Stimulated activated CD4-positive, alpha-beta T cell treated with anti-CD3 and anti-CD28 coated beads, TNF-alpha, amount 100 ng/mL, for 1 hour (primary cell): ENCODE measurements at places on chromosomes 11 and 22.

GRCh38 chr11:742571-743201 lies 4.6 kb upstream of the TALDO1 start:
- no peak for DNase-seq

DNA sequence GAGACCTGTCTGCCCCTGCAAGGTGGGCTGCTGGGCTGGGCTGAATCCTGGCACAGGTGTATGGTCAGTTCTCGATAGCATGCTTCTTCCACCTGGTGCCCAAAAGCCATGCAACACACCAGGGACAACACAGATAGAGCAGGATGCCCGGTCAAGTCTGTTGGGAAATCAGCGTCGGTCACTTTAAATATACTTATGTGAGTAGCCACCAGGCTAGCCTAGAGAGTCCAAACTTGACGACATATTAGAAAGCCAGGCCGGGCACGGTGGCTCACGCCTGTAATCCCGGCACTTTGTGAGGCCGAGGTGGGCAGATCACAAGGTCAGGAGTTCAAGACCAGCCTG lies 8.9 kb downstream of the C1QTNF6 start:
- DNase-seq = no peak

GRCh38 chr11:11239959-11240358 lies 113.1 kb downstream of the CSNK2A3 start:
- no peak for DNase-seq

GRCh38 chr11:13140873-13141655 lies 131.9 kb downstream of the RASSF10 start:
- DNase-seq = no peak

DNA sequence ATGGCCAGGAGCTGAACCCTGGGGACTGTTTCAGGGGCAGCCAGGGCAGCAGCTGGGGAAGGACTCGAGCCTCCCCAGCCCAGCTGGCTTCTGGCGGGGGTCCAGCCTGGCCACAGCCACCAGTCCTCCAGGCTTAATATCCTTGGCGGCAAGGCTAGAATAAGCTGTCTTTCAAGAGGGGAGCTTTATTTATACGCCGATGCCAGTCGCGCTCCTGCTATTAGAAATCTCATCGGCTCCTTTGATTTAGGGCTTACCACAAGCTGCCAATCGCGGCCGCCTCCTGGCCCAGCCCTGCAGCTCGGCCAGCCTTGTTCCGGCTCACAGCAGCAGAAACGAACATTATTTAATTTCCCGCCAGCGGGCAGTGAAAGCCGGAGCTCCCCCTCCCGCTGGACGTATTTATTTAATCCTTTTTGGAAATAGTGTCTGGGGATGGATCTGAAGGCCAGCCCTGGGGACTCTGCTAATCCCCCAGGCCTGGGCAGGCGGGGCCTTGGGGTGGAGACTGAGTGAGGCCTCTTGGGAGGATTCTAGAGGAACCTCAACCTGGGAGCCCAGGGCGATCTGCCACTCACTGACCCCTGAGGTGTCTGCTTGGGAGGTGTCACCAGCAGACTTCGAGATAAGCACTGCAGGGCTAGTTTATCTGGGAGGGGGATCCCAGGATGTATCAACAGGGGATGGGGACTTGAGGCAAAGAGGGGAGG lies 363.1 kb downstream of the MN1 start:
- no peak for DNase-seq

DNA sequence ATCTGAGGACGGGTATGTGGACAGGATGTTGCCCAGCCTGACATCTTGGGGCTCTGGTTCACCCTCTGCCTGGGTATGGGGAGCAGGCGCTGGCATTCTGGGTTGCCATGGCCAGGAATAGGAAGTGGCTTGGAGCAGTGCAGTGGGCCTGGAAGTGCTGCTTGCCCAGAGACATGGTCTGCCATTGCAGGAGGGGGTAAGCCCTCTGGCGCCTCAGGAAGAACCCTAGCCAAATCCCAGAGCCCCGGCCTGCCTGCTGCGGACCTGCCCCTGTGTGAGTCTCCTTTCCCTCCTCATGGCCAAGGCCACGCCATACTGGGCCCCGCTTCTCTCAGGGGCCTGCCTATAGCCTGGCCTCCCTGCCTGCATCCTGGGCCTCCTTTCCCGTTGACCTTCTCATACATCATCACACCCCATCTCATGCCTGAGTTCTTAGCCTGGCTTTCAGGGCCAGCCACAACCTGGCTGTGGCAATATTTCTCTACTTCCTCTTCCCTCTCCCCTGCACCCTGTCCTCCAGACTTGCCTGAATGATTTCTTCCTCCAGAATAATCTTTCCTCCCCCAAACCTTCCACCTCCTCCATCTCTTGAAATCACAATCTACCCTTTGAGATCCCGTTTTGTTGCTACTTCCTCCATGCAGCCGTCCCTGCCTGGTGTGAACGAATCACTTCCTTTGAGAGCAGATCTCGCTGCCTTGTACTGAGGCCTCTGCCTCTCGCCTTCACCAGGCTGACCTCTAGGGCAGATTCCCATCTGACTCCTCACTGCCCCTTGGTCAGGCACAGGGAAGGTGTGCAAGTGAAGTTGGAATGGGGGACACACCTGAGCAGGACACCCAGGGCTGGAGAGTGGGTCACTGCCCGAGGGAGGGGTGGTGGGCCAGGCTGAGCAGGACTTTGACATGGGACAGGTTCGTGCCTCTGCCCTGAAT lies 5.2 kb downstream of the CAPN5 start:
- DNase-seq = no peak

GRCh38 chr11:7579361-7579791 lies 65.6 kb downstream of the PPFIBP2 start:
- no peak for DNase-seq

- DNase-seq = no peak
These were observed 34.7 kb downstream of the ALG9 start for GRCh38 chr11:111836721-111837120.

DNA sequence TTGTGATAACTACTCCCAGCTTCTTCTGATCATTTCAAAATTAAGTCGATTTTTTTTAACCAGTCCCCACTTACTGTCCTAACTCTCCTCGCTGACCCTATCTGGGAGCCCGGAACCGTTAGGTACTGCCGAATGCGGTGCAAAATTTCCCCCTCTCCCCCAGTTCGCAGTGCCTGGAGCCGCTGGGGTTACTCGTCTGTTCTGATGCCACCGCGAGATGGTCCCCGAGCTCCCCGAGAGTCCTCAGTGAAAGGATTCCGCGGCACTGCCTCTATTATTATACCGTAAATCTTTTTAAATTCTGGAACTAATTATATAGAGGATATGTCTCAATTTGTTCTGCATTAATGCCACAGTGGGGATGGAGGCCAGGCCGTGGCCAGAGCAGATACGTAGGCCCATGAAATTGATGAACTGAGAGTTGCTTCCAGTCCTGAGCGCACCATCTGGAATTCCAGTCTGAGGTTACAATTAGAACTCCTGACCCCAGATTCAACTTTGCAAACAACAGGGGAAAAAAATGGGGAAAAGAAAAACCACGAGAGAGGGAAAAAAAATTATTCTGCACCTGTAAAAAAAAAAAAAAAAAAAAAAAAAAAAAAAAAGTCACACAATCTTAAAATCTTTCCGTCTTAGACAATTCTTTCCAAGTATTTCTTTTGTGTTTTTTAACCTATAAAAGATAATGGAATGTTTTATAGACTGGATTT lies 4.3 kb upstream of the WT1 start:
- no peak for DNase-seq

GRCh38 chr22:47166446-47167016 lies 404.1 kb downstream of the TBC1D22A start:
- no peak for DNase-seq

DNA sequence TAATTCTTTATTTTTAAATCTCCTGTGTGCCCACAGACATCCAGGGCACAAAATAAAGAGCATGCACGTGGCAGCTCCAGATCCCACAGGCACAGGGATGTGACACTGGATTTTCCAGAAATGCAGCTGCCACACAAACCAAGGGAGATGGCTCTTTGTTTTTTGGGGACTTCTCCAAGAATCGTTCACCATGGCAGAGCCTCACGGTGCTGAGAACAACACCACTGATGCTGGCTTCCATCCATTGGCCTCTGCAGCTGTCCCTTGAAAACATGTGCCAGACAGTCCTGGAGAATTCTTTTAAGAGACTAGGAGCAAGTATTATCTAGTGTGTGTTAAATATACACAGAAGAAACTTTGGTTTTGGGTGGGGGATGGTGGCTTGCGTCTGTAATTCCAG lies 108.4 kb upstream of the SLC22A12 start:
- no peak for DNase-seq

DNA sequence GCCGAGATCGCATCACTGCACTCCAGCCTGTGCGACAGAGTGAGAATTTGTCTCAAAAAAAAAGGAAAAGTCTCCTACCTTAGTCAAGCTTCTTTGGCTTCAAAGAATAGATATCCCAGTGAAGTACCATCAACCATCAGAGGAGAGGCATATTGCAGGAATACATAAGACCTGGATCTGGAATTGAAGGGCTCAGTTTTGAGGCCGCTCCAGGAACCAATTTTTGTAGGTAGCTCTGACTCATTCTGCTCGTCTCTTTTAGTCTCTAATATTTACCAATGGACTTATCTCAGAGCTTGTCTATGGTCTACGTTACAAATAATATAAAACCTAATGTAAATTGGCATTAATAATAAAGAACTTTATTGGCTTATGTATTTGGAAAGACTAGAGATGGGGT lies 8.2 kb upstream of the CCDC15 start:
- no peak for DNase-seq

- DNase-seq = no peak
These were observed 33.9 kb downstream of the SWAP70 start for GRCh38 chr11:9697766-9698165.

DNA sequence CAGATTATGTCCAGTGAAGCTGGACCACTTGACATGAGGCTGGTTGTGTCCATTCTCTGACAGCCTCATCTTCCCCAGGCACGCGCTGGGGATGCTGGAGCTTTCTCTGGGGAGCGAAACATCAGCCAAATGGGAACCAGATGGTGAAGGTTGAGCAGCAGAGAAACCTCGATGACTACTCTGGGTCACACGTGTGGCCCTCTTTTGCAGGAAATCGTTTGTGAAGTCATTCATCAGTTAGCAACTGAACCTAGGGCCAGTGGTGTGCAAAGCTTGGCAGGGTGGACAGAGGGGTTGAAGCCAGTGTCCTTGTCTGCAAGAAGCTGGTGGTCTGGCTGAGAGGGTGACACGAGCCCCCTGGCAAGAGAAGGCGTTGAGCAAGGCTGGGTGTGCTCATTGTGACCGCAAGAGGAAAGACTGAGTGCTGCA lies 109.8 kb downstream of the ZBTB16 start:
- DNase-seq = no peak

- DNase-seq = no peak
These were observed 1.3 kb downstream of the PPP2R5B start for GRCh38 chr11:64925536-64926436.

DNA sequence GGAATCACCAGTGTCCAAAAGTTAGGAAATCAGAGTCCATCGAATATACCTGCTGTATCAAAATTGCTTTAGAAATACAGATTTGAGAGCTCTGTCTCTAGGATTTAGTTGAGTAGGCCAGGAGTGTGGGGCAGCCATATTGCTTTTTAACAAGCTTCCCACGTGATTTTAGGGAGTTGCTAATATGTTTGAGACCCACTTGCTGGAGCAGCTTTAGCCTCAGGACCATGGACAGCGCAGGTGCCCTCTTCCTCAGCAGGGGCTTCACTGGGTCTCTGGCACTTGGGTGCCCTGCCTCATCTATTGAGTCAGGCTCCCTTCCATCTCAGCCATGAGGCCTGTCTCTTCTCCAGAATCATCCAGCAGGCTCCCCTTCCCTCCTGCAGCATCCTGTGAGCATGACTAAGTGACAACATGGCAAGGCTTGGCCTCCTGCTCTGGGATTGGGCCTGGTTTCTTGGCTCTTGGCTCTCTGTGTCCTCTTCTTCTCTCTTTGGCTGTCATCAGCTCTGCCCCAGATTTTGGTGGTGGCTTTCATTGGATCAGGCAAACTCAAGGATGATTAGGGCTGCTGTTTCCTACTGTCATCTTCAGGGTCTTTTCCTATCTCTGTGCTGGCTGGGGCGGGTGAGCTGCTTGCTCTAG lies 70.0 kb downstream of the SGSM1 start:
- no peak for DNase-seq

DNA sequence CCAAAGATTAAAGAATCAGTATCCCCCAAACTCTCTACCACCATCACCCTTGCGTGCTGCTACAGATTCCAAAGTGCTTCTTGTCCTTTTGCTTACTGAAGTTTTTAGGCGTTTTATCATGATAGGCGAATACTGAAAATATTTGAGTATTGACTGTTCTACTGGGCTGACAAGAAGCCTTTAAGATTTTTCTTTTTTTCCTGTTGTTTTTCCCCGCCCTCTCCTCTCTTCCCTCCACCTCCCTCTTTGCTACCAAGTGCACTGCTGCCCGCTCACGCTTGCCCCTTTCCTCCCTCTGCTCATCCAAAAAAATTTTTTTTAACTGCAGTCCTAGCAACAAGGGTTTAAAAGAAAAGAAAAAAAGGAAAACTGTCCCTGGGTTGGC lies 679 bp downstream of the SPCS2 start:
- DNase-seq = no peak

DNA sequence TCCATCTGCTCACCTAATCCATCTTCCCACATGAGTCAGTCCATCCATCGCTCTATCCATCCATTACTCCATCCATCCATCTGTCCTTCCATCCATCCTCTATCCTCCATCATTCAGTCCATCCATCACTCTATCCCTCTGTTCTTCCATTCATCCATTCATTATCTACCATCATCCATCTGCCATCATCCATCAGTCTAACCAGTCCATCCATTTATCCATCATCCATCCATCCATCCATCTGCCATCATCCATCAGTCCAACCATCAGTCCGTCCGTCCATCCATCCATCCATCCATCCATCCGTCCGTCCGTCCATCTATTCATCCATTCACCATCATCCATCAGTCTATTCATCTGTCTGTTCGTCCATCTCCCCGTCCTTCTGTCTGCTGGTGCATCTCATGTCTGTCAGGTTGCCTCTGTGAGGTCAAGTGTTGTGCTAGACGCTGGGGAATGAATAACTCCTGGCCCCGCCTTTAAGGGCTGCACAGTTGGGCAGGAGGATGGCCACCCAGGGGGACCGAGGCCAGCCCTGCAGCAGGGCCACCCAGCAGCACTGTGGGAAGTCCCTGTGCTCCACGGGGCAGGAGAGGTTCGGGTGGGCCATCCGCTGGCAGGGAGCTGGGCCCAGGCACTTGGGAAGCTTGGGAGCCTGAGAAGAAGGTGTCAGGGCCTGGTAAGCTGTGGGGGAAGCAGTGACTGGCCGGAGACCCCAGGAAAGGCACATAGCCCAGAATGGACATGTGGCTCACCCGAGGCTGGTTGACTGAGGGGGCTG lies 137.1 kb downstream of the CTTN start:
- DNase-seq = no peak

GRCh38 chr11:57463671-57464538 lies 3.6 kb downstream of the RTN4RL2 start:
- DNase-seq = no peak

DNA sequence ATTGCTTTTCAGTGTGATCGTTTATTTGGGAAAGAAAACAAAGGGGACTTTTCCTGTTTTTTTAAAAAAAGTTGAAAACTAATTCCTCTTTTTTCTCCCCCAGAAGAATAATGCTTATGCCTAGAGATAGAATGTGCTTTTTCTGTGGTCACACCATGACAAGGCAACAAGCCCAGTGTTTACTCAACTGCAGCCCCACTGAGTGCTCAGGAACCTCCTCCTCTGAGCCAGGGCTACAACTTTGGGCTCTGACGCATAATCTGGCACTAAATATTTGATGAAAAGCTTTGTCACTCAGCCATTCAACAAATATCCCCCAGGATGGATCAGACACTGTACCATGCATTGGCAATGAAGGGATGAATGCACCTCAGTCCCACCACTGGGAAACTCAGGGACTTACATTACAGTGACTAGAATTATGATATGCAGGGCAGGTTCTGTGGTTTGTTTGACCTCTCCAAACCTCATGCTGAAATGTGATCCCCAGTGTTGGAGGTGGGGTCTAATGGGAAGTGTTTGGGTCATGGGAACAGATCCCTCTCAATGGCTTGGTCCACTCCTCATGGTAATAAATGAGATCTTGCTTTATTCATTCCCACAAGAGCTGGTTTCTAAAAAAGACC lies 155.9 kb downstream of the CCDC34 start:
- no peak for DNase-seq
